ENCODE measurements at places on chromosomes 1 and 21. TPM values are rescaled to one million over a fixed set of nuclear protein-coding genes. Genes with fewer than 3 reads are reported as not detected.

The WDR64 gene
- total RNA-seq: not detected

The LRRC42 gene
- 24.9 TPM for total RNA-seq

The HSD11B1 gene
- total RNA-seq: not detected

The SPRR2G gene
- total RNA-seq: not detected

The CCDC185 gene
- 0.17 TPM for total RNA-seq

The PDZK1 gene
- total RNA-seq: 3.3 TPM

The PTGER3 gene
- total RNA-seq: 0.10 TPM

All from Calu3 (cell line).